ENCODE measurements at places on chromosomes 4 and X.

DNA sequence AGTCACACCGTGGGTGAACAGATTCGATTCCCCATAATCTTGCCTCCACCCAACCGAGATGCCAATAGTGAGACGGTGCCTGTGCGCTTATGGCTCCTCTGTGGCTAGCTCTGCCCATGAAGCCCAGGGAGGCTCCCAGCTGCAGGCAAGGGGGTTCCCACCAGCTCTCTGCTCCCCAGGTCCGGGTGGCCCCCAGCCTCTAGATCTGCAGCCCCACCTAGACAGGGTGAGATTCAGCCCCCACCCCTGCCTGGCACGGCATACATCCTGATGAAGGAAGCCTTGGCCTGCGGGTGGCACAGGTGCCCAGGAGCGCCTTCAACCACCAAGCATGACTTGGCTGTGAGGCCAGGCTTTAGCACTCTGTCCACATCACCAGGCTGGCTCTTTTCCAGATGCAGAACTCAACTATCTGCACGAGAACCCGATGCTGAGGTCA, 40.6 kb downstream of the WDR1 start:
- DNase-seq, result no peak

- no peak for DNase-seq
Observed at GRCh38 chr4:6889101-6889735, 20.4 kb upstream of the TBC1D14 start.

DNA sequence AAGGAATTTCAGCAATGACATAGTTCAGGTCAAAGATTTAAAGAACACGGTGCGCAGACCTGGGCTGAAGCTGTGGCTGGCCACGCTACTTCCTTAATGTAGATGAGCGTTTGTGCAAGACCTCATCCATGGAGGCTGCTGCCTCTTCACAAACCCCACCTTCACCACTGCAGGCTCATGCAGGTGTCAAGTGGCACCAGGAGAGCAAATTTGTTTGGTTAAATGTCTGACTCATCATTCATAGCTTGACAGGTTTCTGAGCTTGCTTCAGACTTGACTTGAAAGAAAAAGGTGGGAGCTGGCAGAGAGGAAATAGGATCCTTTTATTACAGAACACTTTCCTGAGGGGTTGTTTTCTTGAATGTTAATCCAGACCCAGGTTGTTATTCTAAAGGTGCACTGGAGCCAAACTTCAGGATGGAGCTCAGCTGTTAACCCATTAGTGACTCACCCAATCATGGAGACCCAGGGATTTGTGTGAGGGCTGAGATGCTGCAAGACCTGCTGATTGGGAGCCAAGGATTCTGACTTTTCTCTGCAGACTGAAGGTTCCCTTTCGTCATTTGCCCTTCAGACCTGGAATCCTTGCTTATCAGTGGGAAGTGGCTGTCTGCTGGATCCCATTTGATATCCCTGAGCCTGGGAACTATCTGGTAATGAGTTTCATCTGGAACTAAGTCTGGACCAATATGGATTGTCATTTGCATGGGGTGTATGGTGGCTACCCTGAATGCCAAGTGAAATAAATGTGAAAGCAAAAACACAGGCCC, 315.3 kb downstream of the PTTG2 start:
- no peak for DNase-seq

DNA sequence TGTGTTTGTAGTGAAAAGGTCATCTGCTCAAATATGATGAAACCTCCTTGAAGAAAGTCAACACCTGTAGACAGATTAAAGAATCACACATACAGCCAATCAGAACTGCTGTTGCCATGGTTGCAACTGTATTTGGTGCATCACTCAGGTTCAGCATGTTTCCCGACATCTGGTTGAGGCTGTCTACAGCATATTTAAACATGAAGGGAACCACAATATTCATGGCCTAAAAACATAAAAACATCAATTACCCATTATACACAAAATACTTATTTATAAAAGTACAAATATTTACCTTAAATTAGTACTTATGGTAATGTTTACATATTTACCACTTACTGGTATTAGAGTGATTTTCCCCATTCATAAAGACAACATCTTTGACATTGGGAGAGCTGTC, 79.7 kb downstream of the ABCB7 start:
- DNase-seq, result no peak

- no peak for DNase-seq
Observed at GRCh38 chr4:110854021-110854678, 231.3 kb upstream of the PITX2 start.

DNA sequence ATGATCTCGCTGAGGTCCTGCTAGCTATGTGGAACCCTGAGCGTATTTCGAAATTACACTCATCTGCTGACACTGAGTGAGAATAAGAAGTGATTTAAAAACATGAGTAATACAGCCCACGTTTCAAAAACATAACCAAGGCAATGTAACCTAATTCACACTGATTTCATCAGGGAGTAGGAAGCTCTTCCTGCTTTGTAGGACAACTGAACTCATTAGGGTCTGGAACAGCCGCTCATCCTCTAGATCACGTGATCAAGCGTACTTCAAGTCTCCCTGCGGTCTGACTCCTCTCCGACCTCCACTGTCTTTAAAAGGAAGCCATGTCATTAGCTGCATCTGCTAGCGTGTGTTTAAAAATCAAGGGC, 138.0 kb downstream of the NSUN7 start:
- no peak for DNase-seq
